ENCODE measurements at places on chromosomes 5 and 9.

GRCh38 chr5:33984671-33985124 is at the start of gene SLC45A2:
Gene SLC45A2, minus strand, starts transcription at chr5:33984693. Its CDS starts 110 bp downstream, at chr5:33984583.
- no peak for DNase-seq

- no peak for DNase-seq
These were observed 470.5 kb downstream of the PDE4D start for GRCh38 chr5:59423021-59423420.

DNA sequence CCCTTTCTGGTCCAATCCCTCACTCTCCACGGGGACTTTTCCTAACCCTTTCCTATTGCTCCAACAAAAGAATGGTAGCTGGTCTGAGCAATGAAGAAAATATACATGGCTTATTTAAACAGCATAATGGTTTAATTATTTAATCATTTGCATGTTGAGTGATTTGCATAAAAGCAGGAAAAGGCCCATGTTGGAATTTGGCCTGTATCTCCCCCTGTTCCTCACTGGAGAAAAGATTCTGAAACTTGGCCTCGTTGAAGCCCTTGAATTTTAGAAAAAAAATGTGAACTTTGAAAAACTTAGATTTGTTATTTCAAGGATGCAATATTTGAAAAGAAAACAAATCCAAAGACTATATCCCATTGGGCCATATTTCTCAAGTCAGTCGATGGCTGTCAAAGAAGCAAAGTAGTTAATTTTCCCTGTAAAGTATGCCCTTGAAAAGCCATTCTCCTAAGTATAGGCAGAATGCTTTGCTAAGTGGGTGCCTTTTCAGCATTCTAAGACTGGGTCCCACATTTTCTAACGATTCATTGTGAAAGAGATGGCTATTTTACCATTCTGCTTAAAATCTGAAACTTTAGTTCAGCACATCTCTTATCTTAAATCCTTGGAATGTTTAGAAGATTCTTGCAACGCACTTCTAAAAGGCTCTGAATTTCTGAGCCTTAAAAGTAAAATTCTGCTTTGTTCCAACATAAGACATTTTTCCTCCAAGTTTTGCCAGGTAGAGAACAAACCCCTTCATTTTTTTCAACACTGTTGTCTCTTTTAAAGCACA is 428.8 kb downstream of the ARHGEF28 start:
- no peak for DNase-seq

DNA sequence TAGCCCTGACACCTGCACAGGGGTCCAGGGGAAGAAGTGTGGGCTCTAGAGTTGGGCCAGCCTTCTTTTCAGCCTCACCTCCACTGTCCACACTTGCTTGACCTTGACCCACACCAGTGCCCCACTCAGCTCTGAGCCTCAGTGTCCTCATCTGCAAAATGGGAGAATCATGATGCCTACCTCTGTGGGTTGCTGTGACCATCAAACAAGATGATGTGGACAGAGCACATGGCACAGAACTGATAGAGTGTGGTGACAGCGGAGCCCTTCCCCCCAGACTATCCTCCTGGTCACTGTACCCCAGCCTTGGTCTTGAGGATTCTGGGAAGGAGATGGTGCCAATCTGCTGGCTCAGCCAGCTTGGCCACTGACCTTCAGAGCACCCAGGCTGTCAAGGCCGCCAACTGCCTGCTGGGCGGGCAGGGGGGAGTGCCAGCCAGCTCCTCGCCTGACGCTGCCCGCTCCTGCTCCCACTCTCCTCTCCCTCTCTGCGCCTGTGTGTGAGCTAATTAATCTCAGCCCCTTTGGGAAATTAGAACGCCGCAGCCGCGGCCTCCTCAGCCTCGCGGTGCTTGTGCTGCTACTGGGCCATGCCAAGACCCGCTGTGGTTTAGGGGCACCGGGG is 16.7 kb downstream of the CXXC5 start:
- DNase-seq: no peak

GRCh38 chr5:16883806-16884205 is 52.3 kb downstream of the MYO10 start:
- DNase-seq: no peak

- no peak for DNase-seq
These were observed 45.0 kb upstream of the N4BP3 start for GRCh38 chr5:178068293-178068692.

GRCh38 chr9:128702949-128703615 is 779 bp downstream of the PKN3 start:
- no peak for DNase-seq

DNA sequence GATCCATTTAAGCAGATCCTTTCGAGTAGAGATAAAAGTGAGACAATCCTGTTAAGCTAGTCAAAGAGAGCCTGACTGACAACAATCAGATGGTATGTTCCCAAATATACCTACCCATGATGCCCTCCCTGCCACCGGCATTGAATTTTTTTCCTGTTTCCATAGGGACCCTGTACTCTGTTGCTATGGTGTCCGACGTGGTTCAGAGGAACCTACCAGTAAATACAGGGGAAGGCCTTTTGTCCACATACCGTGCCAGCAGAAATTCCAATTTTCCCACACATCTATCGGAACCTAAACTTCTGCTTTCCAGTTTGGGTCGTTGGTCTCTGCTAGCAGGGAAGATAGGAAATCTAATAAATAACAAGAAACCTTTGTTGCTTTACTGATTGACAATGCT is 64.7 kb downstream of the MEGF10 start:
- DNase-seq: no peak

DNA sequence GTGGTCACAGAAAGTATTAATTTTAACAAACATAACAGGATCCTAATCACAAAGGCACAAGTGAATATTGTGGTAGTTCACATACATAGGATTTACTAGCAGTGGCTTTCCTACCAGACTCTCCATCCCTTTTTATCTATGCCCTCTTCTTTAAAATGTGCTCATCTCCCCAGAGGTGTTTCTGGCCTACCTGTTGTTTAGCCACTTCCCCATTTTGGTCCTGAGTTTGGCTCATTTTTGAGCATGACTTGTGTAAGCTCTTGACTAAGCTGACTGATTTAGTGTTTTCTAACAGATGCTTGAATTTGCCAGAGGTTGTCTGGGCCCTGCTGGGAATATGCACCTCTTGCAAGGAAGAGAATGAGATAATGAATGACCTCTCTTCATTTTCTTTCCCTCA is 517.7 kb upstream of the CLINT1 start:
- no peak for DNase-seq

- DNase-seq: peak; percentile 9
These were observed 138.4 kb downstream of the LHFPL2 start for GRCh38 chr5:78509884-78510769.

GRCh38 chr9:115466756-115467155 is 348.8 kb upstream of the TNC start:
- no peak for DNase-seq

GRCh38 chr5:57665146-57665936 is 182.7 kb upstream of the ACTBL2 start:
- DNase-seq: no peak

DNA sequence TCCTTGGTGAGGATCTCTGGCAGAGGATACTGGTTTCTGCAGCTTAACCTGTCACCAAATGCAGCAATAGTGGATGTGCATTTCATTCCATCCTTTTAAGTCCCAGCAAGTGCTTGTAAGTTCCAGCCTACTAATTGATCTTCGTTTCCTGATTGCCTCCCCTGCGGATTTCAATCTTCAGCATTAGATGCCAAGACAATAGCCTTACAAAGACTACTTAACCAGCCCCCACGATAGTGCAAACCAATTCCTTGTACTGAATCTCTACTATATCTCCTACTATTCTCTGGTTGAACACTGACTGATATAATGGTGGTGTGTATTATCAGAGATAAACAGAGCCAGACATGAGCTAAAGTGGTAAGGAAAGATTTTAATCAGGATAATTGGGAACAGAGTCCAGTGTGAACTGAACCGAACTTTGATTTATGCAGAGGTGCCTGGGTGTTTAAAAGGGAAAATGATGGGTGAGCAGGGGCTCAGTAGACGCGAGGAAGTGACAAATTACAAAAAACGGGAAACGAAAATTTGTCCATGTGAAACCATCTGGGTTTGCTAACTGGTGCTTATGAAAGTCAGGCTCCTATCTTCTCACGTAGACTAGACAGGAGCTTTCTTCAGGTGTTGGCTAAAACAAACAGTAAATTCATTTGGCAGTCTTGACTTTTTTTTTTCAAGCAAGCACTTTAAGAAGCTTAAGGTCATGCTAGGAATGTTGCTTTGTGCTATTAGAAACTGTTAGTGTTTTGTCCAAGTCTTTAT is 106.9 kb upstream of the ST8SIA4 start:
- DNase-seq: no peak

GRCh38 chr9:14272927-14273528 is 40.9 kb downstream of the NFIB start:
- no peak for DNase-seq

DNA sequence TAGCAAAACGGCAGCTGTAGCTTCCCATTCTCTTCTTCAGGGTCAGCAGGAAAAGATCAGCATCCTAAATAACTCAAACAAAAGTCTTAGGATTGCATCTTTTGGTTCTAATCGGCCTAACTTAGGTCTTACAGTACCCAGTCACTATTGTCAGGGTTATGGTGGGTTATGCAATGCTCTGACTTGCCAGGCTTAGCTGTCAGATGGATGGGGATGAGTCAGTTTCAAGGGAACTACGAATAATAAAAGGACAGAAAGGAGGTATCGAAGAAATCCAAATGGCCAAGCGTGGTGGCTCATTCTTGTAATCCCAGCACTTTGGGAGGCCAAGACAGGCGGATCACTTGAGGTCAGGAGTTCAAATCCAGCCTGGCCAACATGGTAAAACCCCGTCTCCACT is 46.5 kb downstream of the PPP1R2B start:
- no peak for DNase-seq

DNA sequence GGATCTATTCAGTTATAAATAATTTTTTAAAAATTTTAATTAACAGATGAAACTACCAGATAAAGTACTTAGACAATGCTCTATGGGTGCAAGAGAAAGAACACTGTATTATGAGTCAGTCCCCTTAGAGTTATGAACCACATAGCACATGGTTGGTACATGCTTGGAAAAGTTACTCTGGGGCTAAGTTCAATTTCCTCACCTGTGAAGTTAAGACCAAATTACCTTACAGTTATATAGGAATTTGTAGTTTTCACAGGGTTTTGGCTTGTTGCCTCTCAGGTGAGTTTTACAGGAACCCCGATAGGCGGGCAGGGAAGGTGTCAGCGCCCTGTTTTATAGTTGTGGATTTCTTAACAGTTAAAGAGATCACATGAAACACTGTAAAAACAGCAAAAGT is 1.2 kb downstream of the PANK3 start:
- no peak for DNase-seq

GRCh38 chr9:124267271-124267807 is 9.6 kb downstream of the NEK6 start:
- DNase-seq: no peak

- DNase-seq: no peak
These were observed 31.1 kb downstream of the FOXD1 start for GRCh38 chr5:73417303-73418034.

DNA sequence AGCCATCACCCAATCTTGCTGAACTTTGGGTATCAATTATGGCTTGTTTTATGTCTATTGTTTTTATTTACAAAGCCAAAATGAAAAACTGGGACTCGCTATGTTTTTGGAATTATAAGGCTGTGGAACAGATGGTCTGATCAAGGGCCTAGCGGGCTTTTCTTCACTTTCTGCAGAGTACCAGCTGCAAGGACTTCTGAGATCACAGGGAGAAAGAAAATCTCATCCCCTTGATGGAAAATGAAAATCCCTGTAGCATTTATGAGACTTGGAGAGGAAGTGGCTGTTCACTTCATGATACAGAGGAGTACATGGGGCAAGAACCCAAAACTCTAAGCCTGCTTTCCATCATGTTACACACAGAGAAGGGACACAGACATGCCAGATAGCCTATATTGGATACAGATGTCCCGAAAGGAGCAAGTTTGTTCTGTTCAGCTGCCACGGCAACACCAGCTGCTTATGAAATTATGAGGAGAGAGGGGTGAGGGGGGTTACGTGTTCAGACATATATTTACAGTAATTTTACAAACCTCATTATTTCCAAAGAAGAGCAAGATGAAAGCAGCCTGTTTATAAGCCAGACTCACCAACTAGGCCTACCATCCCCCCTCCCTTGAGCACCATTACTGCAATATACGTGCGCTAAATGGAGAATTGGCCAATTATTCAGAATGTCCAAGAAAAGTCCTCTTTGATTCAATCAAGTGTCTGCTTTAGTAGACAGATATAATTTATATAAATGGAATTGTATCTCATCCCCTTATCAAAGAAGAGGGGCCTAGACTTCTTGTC is 220.0 kb downstream of the MARCHF11 start:
- DNase-seq: no peak

GRCh38 chr5:50292735-50293394 is 148.2 kb downstream of the EMB start:
- DNase-seq: no peak

DNA sequence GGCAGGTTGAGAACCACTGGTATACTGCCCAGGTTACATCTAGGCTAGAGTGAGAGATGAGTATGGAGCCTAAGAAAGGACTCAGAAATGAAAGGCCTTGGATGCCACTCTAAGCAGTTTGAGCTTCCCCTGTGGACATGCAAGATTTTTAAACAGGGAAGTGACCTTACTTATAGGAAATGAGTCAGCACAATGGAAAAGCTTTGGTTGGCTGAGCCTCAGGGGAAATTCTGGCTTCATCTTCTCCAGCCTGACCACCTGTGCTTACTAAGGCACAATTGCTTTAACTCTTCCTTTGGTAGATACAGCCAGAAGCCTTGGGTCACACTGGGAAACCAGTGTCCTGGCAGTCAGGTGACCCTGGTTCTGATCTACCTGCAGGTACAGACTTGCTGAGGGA is 380.2 kb upstream of the ZNF462 start:
- DNase-seq: no peak

DNA sequence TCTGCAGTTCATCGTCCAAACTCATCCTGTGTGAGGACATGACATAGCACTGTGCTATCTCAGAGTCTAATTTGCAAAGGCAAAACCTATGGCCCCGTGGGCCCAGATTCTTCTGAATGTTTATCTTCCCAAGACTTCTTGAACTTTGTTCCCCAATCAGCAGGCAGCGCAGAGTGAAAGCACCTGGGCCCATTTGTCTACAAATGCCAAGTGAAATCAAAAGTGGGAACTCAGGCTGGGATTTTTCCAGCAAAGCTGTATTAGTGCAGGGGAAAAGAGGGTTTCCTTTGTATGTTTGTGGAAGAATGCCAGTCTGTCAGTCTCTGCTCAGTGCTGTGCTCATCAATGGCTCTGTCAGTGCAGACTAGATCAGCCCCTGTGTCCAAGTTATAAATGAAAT is 55.8 kb downstream of the FOXD1 start:
- no peak for DNase-seq

DNA sequence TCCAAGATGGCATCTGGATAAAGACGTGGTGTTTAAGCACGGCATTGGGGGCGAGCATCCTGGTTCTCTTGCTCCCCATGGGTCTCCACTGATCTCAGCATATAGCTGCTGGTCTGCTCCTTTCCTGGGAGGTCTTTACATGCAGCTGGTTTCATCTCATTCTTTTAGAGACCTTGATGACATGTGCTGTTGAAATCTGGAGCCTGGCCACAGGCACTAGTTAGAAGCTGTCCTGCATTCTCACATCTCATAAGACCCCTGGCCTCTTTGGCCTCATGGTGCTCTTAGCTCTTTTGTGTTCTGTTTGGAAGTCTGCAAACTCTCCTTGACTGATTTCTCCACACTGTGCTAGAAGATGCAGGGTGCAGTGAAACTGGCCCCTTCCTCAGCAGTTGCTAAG is 113.0 kb downstream of the SMARCA2 start:
- no peak for DNase-seq

- DNase-seq: no peak
These were observed 12.4 kb downstream of the CCDC187 start for GRCh38 chr9:136291306-136292025.

GRCh38 chr9:104094534-104095015 is 466 bp downstream of the SMC2 start:
- no peak for DNase-seq

GRCh38 chr5:13814301-13814700 is 130.2 kb downstream of the DNAH5 start:
- DNase-seq: no peak
